ENCODE measurements at places on chromosomes 11 and 22.

DNA sequence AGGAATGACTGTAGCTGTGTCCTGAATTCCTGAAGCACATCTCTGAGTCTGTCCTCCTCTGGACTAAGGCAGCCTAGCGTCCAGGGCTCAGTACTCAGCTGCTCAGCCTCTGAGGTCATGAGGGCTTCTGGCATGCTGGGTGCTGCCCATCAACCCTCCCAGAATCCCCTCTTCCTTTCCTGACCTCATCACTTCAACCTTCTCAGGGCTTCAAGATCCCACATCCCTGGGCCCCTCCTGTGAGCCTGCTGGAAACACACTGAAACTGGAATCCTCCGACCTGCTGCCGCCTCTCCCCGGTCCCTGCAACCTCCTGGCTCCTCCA is 803 bp downstream of the KRTAP5-8 start:
- no peak for DNase-seq

GRCh38 chr11:26072614-26073153 is 259.2 kb upstream of the ANO3 start:
- no peak for DNase-seq

- DNase-seq: no peak
These were observed 17.7 kb upstream of the CDON start for GRCh38 chr11:126080161-126080941.

DNA sequence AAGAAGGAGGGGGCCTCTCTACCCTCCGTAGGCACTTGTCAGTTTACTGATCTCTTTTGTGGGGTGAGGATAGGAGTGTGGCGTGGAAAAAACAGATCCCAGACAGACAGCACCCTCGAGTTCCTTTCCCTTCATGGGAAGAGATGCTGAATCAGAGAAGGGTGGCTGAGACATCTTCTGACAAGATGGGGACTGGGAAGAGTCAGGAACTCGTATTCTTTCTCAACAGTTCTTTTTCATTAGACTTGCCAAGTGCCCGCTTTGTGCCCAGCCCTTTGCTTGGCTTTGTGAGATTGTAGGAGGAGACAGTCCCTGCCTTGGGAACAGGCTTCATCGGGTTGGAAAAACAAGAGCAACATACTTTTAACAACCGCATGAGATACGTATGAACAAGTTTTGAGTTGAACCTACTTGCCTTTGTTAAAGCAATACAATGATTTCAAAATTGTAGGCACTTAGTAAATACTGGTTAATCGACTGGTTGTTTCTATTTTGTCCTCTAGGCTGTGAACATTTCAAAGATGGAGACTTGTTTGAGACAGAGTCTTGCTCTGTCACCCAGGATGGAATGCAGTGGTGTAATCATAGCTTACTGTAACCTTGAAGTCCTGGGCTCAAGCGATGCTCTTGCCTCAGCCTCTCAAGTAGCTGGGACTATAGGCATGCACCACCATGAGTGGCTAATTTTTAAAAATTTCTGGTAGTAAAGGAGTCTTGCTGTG is 1.1 kb downstream of the RRM1 start:
- no peak for DNase-seq

- DNase-seq: peak; percentile 75
These were observed 25.3 kb downstream of the RPUSD4 start for GRCh38 chr11:126186025-126186698.

- peak; percentile 63 for DNase-seq
These were observed 889 bp downstream of the PLAAT4 start for GRCh38 chr11:63537293-63538101.

GRCh38 chr11:119728211-119728626 is 781 bp downstream of the NECTIN1 start:
- no peak for DNase-seq

- DNase-seq: no peak
These were observed 44.6 kb downstream of the COPB1 start for GRCh38 chr11:14454861-14455632.

- no peak for DNase-seq
These were observed 17.8 kb downstream of the NAGA start for GRCh38 chr22:42052765-42053164.

GRCh38 chr11:117612177-117612576 is 184.8 kb downstream of the DSCAML1 start:
- no peak for DNase-seq

- no peak for DNase-seq
These were observed 1.0 kb upstream of the EPS8L2 start for GRCh38 chr11:704781-705645.

DNA sequence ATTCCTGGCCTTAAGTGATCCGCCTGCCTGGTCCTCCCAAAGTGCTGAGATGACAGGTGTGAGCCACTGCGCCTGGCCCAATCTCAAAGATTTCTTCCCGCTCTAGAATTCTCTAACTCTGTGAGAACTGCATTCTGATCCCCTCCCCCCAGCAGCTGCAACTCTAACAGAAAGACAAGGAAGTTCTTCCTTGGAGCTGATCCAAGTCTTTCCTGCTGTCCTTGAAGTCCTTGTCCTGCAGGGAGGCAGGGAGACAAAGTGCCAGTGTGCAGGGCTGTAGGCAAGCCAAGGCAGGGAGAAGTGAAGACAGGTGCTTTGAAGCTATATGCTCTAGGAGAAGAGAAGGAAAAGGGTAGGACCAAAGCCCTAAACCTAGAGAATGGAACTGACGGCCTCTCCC is 9.5 kb upstream of the GGA1 start:
- no peak for DNase-seq

- DNase-seq: peak; percentile 67
These were observed 700 bp upstream of the DEPDC5 start for GRCh38 chr22:31753005-31753633.
